ENCODE measurements at places on chromosomes 6 and 20.

GRCh38 chr6:26454631-26455030 is 3.1 kb upstream of the BTN2A1 start:
- DNase-seq, result no peak

DNA sequence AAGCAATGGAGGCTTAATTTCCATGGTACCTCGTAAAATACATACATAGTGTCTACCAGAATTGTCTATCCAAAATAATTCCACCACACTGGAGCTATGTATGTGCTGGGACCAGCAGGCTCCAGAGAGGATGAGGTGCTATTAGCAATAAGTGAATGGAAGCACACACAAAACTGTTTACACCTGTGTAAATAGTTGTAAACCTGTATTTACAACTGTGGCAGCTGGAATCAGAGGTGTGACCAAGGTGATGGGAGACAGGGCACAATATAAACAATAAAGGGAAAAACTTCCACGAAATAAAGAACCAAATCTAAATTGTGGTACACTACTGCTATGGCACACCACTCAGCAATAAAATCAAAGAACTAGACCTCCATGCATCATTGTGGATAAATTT is 14.4 kb downstream of the RARS2 start:
- no peak for DNase-seq

- DNase-seq, result no peak
Measured at GRCh38 chr6:168179133-168179532, 100.1 kb upstream of the FRMD1 start.

- no peak for DNase-seq
Measured at GRCh38 chr20:58712151-58712791, 19.7 kb downstream of the NPEPL1 start.

DNA sequence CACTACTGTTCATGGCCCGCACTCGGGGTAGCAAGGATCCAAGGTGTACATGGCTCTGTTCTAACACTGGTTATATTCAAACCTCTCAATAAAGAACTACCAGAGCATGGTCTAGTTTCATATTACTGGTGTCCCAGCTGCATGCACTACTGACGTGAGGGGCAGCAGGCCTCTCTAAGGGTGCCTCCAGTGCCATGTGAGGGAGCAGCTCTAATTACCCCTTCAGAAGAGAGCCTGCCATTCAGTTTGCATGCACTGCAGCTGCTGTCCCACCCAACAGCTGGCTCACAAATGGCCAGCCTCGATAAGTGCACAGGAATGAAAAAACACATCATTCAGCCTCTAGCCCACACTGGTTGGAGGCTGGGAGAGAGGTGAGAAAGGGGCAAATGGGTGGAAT is 85.2 kb downstream of the SMLR1 start:
- no peak for DNase-seq

DNA sequence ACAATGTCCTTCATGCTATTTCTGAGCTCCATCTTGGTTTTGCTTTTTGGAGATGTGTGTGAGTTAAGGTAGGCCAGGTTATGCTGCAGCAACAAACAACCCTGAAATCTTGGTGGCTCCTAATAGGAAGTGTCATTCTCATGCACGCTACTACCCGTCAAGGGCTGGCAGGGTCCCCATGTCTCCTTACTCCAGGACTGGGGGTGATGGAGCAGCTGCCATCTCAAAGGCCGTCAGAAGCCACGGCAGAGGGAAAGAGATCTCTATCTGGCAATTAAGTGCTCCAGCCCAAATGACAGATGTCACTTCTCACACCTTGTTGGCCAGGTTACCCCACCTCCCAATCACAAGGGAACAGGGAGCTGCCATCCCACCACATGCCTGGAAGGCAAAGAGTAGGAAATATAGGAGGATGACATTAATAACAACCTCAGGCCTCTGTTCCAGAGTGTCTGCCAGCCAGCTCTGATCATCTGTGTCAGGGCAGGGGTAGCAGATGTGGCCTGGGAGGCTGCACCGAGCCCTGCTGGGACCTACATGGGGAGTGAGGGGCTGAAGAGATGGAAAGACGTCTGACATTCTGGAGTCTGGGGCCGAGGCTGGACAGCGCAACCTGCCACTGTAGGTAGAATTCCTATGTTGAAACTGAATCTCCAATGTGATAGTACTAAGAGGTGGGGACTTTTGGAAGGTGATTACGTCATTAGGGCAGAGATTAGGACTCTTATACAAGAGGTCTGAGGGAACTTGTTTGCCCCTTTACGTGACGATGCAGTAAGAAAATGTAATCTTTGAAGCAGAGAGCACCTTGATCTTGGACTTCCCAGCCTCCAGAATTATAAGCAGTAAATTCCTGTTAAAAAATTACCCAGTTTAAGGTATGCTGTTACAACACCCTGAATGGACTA is 4.8 kb upstream of the SDCBP2 start:
- no peak for DNase-seq

DNA sequence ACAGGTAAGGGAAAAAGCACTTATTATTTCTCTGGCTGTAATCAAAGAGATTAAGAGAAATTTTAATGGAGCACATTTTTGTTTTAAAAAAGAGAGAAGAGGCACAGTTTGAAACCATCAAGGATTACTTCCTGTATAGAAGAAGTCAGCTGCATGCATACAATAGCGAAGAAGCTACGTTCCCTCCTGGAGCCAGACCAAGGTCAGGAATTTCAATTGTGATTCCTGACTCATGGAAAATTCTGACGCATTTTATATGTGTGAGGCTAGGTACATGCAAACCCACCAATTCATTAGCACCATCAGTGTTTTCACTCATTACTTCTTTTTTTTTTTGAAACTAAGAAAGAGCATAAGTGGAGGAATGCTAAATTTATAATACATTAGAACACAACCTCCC is 232.7 kb upstream of the SGK1 start:
- no peak for DNase-seq

DNA sequence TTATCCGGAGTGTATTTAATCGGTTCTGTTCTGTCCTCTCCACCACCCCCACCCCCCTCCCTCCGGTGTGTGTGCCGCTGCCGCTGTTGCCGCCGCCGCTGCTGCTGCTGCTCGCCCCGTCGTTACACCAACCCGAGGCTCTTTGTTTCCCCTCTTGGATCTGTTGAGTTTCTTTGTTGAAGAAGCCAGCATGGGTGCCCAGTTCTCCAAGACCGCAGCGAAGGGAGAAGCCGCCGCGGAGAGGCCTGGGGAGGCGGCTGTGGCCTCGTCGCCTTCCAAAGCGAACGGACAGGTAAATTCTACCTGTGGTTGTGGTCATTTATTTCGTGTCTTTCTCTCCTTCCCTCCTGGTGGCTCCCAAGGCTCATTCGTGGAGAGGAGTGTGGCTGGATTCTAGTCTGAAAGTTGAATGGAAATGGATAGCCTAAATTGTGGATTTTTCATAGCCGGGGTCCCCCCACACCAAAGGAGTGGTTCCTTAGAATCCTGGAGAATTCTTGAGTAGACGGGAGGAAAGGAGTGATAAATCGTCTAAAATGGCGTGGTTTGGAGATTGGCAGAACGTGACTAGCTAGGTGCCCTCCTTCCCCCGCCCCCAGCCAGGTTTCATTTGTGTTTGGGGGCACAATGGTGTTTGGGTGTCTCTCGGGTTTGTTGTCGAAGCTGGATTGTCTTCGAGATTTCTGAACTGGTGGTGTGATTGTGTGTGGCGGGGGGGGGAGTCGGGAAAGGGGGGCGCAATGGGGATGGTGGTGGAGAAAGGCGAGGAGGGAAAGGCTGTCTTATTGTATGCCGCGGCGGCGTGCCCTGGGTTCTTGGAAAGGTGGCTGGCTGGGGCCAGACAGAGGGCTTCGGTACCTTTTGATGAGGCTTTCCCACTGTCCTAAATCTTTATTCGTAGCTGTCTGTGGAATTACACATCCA is 673 bp downstream of the MARCKS start:
- DNase-seq, result peak; percentile 29

DNA sequence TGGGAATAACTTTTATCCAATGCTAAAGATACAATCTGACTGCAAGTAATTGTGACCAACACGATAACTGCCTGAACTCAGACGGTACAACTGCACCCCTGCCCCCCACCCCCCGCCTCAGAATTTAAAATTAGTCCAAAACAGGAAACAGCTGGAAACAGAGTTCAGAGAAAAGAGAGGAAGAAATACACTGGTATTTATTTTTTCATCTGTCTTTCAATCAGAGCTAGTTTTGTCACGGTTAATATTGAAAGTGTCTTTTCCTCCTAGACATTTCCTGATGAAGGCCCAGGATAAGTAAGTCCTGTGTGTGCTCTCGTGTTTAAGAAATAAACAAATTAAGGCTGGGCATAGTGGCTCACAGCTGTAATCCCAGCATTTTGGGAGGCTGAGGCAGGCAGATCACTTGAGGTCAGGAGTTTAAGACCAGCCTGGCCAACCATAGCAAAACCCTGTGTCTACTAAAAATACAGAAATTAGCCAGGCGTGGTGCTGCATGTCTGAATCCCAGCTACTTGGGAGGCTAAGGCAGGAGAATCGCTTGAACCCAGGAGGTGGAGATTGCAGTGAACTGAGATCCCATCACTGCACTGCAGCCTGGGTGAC is 21.5 kb downstream of the ACSS1 start:
- no peak for DNase-seq
